ENCODE measurements at places on chromosomes 16 and 17.

DNA sequence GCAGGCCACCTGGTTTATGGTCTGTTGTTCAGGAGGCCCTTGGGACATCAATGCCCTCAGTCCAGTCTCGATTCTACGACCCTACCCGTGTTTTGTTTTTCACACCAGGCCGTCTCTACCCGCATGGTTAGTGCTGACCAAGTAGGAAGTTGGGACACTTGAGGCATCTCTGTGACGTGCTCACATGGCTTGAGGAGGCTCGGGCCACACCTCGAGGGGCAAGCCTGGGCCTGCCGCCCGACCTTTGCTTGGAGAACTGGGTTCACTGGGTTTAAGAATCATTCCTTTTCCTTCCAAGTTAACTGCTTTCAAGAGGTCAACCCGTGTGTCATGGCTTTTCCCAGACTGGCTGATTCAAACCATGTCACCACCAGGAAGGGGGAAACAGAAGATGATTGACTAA is 86.8 kb downstream of the CMIP start:
- no peak for DNase-seq

DNA sequence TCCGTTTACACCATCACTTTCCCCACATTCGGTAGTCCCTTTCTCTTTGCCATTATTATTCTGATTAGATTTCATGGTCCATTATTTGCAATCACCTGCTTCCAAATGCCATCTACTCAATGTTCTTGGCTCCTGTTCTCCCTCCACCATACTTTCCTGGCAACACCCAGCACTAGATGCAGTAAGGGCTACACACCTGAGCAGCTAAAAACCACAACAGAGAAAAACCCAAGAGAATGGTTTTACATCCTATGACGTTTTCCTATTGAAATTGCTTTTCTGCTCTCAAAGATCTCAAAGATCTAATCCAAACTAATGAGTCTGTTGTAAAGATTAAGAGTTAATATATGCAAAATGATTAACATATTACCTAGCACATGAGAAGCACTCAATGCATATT is 441.3 kb downstream of the SHISA9 start:
- DNase-seq, result no peak

DNA sequence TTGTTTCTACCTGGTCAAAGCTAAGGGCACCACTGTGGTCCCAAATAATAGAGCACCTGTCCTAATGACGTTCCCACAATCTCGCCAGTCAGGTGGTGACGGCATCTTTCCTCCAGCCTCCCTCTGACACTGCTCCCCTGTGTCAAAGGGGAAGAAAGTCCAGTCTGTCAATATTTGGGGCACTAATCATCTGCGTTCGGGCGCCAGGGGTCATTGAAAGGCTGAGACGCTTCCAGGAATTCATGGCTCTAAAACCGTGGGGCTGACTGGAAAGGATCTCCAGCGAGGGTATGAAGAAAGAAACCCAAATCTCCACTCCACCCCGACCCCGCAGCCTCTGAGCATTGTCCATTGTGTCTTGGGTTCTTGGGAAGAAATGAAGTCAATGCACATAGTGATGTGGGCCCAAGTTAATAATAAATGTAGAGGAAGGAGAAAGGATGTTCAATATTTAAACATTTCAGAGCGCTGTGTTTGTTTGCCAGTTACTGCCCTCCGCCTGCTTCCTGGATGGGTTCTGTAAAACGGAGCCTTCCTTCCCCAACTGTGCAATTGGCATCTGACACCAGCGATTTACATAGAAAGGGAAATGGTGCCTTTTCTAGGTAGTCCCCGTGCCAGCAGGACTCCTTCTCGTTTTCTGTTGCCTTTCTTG is 103.2 kb downstream of the SOCS1 start:
- DNase-seq, result no peak

GRCh38 chr17:72510351-72511016 is 389.7 kb downstream of the SOX9 start:
- DNase-seq, result no peak

DNA sequence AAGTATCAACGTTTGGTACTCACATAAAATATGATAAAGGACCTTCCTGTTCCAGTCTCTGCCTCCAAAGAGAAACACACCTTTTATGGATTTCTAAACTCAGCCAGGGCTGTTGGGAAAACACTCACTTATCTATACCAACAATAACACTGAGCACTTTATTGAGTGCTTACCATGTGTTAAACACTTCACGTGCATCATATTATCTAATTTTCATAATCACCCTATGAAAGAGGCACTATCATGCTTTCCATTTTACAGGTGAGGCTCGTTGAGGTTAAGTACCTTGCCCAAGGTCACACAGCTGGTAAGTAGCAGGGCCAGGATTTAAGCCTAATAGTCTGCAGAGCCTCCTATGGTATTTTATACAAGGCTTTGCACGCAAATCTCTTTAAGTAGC is 251.5 kb upstream of the SOX9 start:
- DNase-seq, result no peak

- DNase-seq, result no peak
Observed at GRCh38 chr17:8563024-8563776, 67.3 kb downstream of the MYH10 start.

GRCh38 chr16:77068402-77068801 is 122.6 kb upstream of the MON1B start:
- DNase-seq, result no peak

- peak; percentile 53 for DNase-seq
Observed at GRCh38 chr16:2512735-2513404, 882 bp upstream of the ATP6V0C start.

DNA sequence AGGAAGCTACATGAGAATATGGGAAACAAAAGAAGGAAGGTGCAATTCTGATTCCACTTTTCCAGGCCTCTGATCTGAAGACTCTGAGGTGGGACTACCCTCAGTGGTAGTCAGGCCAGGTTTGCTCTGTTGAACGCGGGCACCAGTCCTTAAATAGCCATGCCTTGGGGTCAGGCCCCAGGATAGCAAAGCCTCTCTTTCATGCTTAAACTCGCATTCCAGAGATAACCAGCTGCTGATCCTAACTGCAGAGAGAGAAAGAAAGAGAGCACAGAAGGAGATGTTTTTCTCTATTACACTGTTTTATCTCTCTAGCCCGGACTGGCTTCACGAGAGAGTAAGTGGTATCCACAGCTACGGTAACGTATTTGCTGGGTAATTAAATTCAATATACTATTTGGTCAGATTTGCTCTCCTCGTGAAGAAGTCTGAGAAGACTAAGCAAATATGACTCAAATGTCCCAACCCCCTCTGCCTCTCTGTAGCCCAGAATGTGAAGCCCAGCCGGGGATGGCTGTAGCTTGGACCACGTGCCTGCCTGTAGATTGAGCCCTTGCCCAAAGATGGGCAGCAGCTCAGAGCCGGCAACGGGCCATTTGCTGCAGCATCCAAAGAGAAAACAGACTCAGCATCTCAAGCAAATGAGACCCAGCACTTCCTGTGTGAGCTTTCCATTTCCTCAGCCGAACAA is 122.2 kb downstream of the SMG6 start:
- no peak for DNase-seq

GRCh38 chr16:60073376-60073775 is 1339.3 kb upstream of the GOT2 start:
- no peak for DNase-seq

- DNase-seq, result no peak
Observed at GRCh38 chr17:49600949-49601348, 25.3 kb downstream of the NXPH3 start.

GRCh38 chr17:28763804-28764266 is 20.0 kb downstream of the TRAF4 start:
- peak; percentile 81 for DNase-seq

DNA sequence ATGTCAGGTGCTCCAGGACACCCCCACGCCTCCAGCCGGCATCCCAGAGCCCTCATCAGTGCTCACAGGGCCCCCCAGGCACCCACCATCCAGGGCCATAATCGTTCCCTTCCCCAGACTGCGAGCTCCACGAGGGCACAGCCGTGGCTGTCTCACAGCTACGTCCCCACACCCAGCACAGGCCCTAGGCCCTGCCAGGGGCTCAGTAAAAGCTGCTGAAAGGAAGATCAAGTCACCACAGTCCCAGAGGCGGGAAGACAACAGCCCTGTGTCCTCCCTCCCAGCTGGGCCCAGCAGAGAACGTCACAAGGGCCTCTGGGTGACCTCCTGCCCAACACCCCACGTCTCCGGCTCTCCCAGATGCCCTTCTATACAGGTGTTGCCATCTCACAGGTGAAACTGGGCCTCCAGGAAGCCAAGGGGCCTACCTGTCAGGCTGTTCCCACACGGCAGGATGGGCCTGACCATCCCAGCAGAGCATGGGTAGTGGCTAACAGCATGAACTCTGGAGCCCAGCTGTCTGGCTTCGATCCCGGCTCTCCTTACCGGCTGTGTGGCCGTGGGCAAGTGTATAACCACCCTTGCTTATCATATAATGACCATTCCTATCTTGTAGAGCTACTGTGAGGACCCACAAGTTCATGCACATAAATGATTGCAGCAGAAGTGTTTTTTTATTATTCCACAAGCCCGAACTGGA is 17.9 kb downstream of the ARL2BP start:
- no peak for DNase-seq

DNA sequence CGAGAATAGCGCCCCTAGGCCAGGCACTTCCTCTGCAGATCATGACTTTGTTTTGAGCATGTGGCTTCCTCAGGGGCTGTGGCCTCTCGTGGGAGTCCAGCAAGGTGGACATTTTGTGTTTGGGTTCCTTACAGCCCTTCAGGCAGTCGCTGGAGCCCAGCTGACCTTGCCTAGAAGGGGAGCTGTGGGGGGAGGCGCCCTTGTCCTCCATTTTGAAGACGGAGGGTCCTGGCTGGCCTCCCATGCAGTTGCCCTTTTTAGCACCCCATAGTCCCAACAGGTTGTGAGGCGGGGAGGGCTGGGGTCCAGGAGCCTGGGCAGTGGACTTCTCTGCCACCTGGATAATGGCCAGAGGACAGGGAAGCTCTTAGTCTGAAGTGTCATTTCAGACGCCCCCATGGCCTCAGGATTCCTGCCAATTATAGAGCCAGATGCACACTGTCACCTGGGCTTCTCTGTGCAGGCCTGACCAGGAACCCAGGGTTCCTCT is 1.4 kb downstream of the SOST start:
- no peak for DNase-seq

DNA sequence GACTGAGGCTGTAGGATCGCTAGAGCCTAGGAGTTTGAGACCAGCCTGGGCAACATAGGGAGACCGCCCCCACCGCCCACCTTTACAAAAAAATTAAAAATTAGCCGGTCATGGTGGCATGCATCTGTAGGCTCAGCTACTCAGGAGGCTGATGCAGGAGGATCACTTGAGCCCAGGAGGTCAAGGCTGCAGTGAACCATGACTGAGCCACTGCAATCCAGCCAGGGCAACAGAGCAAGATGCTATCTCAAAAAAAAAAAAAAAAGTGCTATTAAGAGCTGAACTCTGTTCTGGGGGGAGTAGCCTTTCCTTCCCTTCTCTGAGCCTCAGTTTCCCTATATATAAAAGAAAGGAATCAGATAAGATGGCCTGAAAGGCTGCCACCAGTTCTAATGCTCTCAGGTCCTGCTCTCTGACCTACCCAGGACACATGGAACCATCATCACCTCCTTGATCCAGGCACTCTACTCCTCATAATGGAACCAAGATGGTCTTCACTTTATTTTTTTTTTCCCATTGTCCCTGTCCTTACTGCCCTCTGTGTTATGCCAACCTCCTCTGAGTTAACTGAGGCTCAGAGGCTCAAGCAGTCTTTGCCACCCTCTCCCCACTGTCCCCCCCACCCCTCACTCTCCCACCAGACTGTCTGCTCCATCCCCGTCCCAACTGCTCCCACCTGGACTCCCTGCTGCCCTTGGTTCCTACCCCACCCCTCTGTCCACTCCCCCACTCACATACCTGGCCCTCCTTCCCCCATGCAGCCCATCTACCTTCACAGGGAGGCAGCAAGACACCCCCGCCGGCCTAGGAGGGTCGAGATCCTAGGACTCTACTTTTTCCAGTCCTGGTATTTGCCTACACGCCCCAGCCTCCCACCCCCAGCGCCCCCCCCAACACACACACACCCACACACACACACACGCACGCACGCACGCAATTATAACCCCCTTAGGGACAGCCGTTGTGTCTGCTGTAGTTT is 23.8 kb upstream of the EIF1 start:
- DNase-seq, result no peak

- no peak for DNase-seq
Observed at GRCh38 chr17:80907281-80907680, 84.4 kb upstream of the CHMP6 start.

DNA sequence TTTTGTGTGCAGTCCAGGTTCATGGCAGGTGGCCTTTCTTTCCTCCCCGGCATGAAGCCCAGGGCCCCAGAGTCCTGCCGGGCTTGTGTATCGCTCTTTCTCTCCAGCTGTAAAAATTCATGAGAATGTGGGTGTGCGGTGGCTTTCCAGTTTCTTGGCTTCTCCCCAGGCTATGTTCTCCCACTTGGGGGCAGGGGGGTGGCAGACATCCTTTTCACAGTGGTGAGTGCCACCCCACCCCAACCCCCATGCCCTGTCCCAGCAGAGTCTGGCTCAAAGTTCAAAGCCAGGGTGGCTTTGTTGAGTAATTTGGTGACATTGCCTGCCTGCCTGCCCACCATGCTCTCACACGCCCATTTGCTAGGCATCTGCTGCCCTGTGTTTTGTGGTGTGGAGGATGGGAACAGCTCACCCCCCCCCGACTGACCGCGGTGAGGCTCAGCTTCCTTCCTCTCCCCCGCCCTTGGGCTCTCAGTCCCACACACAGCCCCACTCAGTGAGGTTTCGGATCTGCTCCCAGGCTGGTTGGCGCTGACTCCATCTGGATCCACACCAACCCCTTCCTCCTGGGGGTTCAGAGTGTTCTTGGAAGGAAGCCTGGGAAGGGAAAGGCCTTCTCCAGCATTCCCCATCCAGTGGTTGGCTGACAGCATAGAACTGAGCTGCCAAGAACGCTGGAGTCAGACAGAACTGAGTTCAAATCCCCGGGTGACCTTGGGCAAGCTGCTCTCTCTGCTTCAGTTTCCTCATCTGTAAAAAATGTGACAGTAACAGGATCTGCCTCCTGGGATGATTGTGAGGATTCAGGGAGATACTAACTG is 36.0 kb downstream of the CHD9 start:
- no peak for DNase-seq

GRCh38 chr16:79628988-79629387 is 28.5 kb upstream of the MAF start:
- no peak for DNase-seq

DNA sequence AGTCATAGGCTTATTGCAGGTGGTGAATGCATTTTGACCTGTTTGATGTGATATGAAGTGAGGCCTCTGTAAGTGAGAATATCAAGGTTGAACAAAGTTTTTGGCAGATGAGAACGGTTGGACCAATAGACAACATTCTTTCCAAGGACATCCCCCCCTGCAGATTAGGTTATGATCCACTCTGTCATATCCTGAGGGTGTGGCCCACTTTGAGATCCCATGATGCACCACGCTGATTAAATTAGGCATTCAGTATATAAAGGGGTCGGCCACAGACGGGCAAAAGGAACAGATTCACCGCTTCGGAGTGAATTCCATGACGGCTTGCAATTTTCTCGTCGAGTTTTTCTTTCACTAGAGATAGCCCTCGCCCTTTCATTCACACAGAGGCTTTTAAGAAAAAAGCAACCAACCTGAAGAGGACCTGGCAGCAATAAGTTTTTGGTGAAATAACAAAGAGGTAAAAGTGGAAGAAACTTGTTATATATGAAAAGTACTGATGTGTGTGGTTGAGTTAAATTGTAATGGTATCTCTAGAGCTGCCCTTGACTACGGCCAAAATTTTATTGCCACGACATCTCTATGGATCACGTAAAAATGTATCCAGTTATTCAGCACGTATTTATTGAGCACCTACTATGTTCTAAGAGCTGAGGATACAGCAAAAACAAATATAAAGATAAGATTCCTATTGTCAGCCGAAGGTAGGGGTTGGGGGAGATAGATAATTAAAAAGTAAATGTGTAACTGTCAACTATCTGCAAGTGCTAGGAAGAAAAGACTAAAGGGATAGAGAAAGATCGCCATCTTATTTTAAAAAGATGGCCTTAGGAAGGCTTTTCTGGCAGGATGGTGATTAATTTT is 1.7 kb upstream of the RBBP6 start:
- DNase-seq, result no peak

Data from naive thymus-derived CD8-positive, alpha-beta T cell (primary cell).